CD4-positive, alpha-beta T cell treated with Interleukin-10 for 1 hour (primary cell): ENCODE measurements at places on chromosomes 1 and 21.

GRCh38 chr1:222161676-222162075, 386.2 kb downstream of the HHIPL2 start:
- DNase-seq: no peak

DNA sequence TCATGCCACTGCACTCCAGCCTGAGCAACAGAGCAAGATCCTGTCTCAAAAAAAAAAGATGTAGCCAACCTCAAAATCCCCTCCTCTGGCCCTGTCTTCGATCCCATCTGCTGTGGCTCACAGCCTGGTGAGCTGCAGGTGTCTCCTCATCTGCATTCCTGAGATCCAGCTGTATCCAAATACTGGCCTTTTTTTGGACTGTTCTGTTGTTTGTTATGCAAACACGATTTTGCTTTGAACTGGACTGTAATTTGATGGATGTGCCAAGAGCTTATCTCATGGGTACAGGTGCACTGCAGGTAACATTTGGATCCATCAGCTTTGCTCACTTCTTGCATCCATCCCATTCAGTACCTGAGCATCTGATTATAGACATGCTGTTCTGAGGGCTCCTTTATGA, 14.1 kb upstream of the FAM43B start:
- no peak for DNase-seq

DNA sequence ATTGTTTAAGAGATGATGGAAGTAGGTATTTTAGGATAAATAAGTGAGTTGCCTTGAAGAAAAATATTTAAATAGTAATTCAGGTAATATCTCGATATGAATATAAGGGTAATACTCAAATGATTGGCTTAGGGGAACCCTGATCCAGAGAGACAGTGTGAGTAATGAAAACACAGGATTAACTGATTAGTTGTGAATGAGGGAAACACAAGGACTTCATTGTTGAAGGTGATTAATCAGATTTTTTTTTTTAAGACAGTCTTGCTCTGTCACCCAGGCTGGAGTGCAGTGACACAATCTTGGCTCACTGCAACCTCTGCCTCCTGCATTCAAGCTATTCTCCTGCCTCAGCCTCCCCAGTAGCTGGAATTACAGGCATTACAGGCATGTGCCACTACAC, 12.7 kb downstream of the SLC25A33 start:
- DNase-seq: no peak

DNA sequence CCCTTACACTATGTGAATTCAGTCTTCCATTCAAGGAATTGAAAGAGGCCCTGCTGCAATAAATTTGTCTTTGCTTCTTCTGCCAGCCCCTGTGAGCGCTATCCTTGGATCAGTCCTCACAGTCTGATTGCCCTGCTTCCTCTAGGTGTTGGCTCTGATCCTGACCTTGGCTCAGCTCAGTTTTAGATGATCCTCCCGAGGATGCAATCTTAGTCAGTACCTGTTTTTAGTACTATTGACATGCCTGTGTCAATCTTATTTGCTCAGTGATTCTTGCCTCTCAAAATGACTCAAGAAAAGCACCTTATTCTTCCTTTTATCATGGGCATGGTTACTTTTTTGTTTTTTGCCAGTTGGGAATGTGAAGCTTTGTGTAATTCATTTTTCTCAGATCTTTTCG, 101.4 kb upstream of the KCNK1 start:
- DNase-seq: no peak

GRCh38 chr1:224789311-224789710, 140.2 kb upstream of the DNAH14 start:
- DNase-seq: no peak

DNA sequence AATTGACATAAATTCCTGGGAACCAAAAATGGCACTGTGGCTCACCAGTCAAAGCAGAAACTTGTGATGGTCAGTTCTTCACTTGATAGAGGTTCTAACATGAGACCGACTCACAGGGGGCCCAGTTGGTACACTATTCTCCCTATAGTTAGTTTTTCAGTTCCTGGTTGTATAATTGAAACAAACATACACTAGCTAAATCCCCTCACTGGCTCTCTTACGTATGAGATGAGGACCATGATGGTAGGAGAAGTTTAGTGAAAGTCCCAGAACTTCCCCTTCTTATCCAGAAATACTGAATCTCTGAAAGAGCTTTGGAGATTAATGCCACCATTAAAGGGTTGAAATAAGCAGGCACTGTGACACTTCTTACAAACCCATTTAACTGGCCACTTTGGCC, 2.8 kb upstream of the S100B start:
- DNase-seq: no peak

DNA sequence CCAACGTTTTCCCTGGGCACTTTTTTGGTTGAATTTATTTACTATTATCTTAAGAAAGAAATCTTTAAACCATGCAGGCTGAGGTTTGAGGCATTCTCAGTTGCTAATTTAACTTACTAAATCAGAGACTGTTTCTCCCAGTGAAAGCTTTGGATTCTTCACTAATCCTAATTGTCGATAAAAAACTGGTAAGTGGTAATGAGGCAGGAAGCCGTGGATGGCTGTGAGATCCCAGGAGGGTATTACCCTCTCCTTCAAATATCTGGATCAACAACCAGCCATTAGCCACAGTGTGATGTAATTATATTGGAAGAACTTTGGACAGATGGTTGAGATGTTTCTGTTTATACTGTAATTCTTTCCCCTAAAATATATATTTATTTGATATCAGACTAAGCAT, 485.0 kb downstream of the DISC1 start:
- DNase-seq: no peak
